Right atrium auricular region (tissue), 2 donors: ENCODE measurements at places on chromosomes 6 and 20. TPM values are rescaled to one million over a fixed set of nuclear protein-coding genes. Genes with fewer than 3 reads are reported as not detected.
A peak's percentile ranks its signal among the peaks of the same experiment; 100 is the strongest.

DNA sequence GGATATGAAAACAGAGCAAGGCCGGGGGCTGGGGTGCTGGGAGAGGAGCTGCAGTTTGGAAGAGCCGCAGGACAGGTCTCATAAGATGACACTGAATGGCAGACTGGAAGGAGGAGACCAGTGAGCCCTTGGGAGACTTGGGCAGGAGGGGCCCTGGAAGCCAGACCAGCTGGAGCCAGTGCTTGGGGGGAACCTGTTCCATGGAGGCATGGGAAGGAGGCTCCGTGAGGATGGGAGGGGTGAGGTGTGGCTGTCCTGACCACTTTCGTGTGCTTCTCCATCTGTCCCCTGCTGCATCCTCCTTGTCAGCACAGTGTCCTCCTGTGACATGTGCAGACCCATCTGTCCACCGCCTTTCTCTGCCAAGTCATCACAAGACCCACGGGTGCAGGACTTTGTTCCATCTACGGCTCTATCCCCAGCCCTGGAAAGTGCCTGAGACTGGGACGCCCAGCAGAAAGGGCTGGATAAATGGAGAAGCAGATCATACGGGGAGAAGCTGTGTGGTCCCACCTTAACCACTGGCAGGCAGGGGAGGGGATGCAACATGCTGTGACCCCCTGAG is 84.8 kb upstream of the MPC1 start:
- no peak overlapping the region for H3K4me3 ChIP-seq
- peaks cover 12% of the 10 kb centered on the region for H3K36me3 ChIP-seq
- no peak overlapping the region for H3K27ac ChIP-seq
- no peaks in the 10 kb centered on the region for H3K27me3 ChIP-seq

SYTL3 gene
- 5.6 TPM for total RNA-seq

DNA sequence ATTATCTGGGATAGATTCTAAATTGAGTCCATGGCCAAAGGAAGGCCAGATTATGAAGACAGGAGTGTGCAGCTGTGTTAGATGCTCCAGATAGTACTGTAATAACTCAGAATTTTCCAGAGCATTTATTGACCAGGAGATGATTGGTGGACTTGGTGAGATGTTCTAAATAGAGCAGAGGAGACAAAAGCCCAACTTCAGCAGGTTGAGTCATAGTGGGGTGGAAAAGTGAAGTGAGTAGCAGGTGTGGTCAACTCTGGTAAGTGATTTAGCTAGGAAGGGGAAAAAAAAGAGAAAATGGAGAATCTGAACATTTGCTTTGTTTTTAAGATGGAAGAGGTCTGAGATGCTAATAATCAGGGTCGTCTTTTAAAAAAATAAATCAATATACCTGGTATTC is 227.4 kb downstream of the TMEM200A start:
- no peaks in the 10 kb centered on the region for H3K27me3 ChIP-seq
- no peaks in the 10 kb centered on the region for H3K36me3 ChIP-seq
- no peak for DNase-seq
- H3K27ac ChIP-seq = no peak overlapping the region
- no peak overlapping the region for H3K4me3 ChIP-seq
- no peaks in the 10 kb centered on the region for H3K4me1 ChIP-seq

RCAN2 gene
- 210 TPM for total RNA-seq

BMP7 gene
- 15.1 TPM for total RNA-seq

- no peak overlapping the region for H3K4me3 ChIP-seq
- no peaks in the 10 kb centered on the region for H3K36me3 ChIP-seq
- no peak for DNase-seq
- no peak overlapping the region for H3K27ac ChIP-seq
- no peaks in the 10 kb centered on the region for H3K4me1 ChIP-seq
Observed at GRCh38 chr6:77072694-77073409, 390.4 kb downstream of the HTR1B start.

MEP1A gene
- not detected for total RNA-seq

DNA sequence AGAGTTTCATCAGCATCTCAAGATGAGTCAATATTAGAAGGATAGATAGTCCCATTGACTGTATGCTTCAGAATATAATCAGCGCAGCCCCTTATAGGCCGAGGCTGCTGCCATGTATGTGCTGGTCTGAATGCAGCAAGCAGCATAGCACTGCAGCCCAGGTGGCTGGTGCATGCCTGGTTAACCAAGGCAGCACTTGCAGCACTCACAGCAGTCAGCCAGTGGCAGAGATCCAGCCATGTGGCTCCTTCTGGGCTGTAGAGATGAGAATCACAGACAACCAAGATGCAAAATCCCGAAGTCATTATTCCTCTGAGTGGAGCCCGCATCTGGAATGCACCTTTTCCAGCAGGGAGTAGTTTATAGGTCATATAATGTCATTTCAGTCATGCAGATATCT is 251.9 kb downstream of the UST start:
- no peak overlapping the region for H3K27ac ChIP-seq
- H3K4me1 ChIP-seq = no peaks in the 10 kb centered on the region

- DNase-seq = peak; percentile 73
- H3K4me1 ChIP-seq = no peaks in the 10 kb centered on the region
- no peak overlapping the region for H3K27ac ChIP-seq
Observed at GRCh38 chr6:14079433-14079832, 38.1 kb upstream of the CD83 start.

DNA sequence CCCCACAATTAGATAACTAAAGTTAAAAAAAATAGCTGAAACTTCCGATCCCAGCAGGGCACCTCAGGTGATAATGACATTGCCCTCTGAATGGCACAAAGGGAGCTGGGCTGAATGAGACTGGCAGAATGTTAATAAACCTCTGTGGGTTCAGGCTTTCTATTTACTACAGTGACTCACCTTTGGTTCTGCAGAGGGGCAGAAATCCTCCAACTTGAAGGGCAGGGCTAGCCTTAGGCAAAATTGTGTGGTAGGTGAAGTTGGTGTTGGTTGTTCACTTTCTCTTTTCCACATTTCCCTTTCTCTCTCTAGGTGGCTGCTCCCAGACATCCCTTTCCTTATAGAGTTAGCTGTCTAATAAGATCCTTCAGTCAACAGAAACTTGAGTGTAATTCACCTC is 625.2 kb downstream of the EPM2A start:
- H3K27ac ChIP-seq = no peak overlapping the region
- no peaks in the 10 kb centered on the region for H3K36me3 ChIP-seq
- no peak overlapping the region for H3K4me3 ChIP-seq
- no peak for DNase-seq

PNLDC1 gene
- not detected for total RNA-seq

GRCh38 chr20:32965581-32966373 is 38.5 kb downstream of the SUN5 start:
- H3K36me3 ChIP-seq = no peaks in the 10 kb centered on the region
- no peak overlapping the region for H3K4me3 ChIP-seq
- H3K27ac ChIP-seq = no peak overlapping the region
- DNase-seq = peak; percentile 46
- H3K4me1 ChIP-seq = no peaks in the 10 kb centered on the region
- no peaks in the 10 kb centered on the region for H3K27me3 ChIP-seq

RBL1 gene
- total RNA-seq = 2.4 TPM

DNA sequence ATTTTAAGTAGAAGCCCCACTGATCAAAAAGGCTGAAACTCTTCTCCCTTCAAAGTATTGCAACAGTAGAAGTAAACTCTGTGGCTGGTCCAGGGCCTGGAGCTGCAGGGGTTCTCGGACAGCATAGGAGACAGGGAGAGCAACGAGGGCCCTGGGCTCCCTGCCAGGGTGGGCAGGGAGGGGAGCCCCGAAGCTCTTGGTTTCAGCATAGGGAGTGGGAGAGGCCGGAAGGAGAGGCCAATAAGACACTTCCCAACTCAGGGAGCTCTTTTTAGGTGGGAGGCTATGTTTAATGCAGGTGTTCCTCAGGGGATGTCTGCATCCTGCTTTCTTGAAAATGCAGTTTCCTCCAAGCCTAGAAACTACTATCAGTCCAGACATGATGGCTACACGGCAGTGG is 91.1 kb downstream of the LY86 start:
- no peaks in the 10 kb centered on the region for H3K27me3 ChIP-seq
- DNase-seq = no peak
- H3K36me3 ChIP-seq = no peaks in the 10 kb centered on the region
- H3K4me1 ChIP-seq = peaks cover 12% of the 10 kb centered on the region
- H3K4me3 ChIP-seq = no peak overlapping the region
- no peak overlapping the region for H3K27ac ChIP-seq

PYGB gene
- total RNA-seq = 145 TPM

OR2J3 gene
- not detected for total RNA-seq

HTR1B gene
- not detected for total RNA-seq

- DNase-seq = no peak
- peaks cover 3% of the 10 kb centered on the region for H3K27me3 ChIP-seq
- no peak within 1 kb of the TSS for H3K27ac ChIP-seq
- no peaks in the 10 kb centered on the region for H3K36me3 ChIP-seq
- peak within 1 kb of the TSS; percentile 52 for H3K4me3 ChIP-seq
Observed at GRCh38 chr20:3239026-3239866, at the start of gene SLC4A11. SLC4A11 (minus strand) TSS chr20:3239190; CDS start chr20:3239137, 53 bp downstream.

DNA sequence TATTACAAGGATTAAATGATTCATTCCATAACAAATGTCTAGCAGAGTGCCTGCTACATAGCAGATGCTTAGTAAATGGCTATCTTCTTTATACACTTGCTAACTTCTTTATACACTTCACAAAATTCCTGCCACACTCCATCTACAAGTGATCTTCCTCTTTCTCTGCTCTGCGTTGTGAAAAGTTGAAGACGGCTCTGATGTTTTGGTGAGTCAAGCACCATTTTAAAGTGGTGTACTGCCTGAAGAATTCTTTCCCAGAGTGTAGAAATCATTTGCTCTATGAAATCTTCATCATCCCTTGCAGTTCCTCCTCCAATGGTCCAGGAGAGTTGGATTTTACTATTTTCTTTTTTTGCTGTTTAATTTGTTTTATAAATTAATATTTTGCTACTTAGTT is 74.9 kb downstream of the TNFAIP3 start:
- H3K27ac ChIP-seq = no peak overlapping the region
- H3K4me1 ChIP-seq = peaks cover 5% of the 10 kb centered on the region
- no peak overlapping the region for H3K4me3 ChIP-seq

- no peaks in the 10 kb centered on the region for H3K36me3 ChIP-seq
- H3K4me1 ChIP-seq = no peaks in the 10 kb centered on the region
- H3K27me3 ChIP-seq = no peaks in the 10 kb centered on the region
- DNase-seq = no peak
Observed at GRCh38 chr20:60752741-60753420, 499.2 kb upstream of the CDH4 start.

DNA sequence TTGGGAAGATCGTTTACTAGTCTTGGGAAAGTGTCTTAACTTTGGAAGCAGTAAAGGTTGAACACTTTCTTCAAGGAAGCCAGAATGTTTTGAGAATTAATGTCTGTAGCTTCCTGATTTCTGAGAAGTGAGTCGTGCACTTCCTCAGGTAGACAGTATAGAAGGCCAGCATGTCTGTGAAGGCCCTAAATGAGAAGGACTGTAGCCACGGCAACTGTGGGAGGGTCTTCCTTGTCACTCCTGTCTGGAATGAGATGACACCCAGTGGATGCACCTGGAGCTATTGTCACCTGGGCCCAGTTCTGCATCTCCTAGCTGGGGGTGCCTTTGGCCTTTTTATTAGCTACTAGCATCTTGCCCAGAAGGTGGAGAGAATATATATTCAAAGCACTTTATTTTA is 8.8 kb downstream of the STX16 start:
- no peak for DNase-seq
- peaks cover 6% of the 10 kb centered on the region for H3K36me3 ChIP-seq
- H3K4me3 ChIP-seq = no peak overlapping the region
- no peaks in the 10 kb centered on the region for H3K4me1 ChIP-seq
- H3K27me3 ChIP-seq = no peaks in the 10 kb centered on the region

OR12D3 gene
- not detected for total RNA-seq

DNA sequence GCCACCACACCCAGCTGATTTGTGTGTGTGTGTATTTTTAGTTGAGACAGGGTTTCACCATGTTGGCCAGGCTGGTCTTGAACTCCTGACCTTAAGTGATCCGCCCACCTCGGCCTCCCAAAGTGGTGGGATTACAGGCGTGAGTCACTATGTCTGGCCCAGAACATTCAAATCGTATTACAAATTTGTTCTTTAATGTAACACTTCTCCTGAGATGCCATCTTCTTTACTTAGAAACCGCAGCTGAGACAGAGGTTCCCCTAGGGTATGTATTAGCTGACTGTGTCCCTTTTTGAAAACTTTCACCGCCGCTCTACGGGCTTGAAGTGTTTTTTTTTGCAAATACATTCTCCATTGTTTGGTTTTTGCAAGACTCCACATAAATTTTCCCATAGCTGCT is 62.6 kb downstream of the TOX2 start:
- H3K4me1 ChIP-seq = no peaks in the 10 kb centered on the region
- DNase-seq = no peak
- H3K27me3 ChIP-seq = no peaks in the 10 kb centered on the region

DNA sequence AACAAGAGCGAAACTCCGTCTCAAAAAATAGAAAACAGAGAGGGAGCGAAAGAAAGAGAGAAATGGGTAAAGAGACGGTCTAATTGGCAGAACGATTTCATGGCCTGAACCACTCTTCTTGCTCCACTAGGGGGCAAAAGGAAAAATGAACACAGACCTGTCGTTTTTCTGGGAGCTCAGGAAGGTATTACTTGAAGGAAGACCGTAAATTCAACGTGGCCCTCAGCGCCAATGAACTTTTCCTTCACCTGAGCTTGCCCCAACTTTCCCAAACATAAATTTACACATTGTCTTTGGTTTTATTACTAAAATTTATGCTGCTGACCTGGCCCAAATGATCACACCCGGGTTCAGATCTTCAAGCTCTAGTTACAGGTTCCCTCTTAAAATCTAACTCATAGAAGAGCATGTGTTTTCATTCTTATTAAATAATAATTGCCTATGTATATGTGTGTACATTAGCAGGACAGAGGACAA is 67.3 kb downstream of the ATP9A start:
- peaks cover 8% of the 10 kb centered on the region for H3K4me1 ChIP-seq
- no peaks in the 10 kb centered on the region for H3K27me3 ChIP-seq
- no peaks in the 10 kb centered on the region for H3K36me3 ChIP-seq
- H3K27ac ChIP-seq = no peak overlapping the region
- no peak for DNase-seq

GRCh38 chr6:122804962-122805485 is 16.0 kb downstream of the SMPDL3A start:
- peaks cover 8% of the 10 kb centered on the region for H3K36me3 ChIP-seq
- no peak overlapping the region for H3K27ac ChIP-seq

DNA sequence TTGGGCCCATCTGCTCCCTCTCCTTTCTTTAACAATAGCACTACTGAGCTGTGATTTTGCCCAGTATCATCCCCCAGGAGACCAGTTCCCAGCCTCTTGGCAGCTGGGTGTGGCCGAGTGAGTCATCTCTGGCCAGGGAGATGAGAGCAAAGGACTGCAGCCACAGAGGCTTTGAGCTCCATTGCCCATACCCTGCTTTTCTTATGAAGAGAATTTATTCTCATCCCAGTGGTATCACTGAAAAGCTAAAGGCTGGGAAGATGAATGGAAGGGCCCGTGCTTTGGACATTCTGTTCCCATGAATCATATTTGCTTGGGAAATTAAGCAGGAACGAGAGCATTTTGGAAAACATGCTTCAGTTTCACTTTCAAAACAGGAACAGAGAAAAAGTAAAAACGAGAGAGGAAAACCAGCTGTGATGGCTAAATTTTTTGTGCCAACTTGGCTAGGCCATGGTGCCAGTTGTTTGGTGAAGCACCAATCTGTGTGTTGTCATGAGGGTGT is 14.9 kb downstream of the CST3 start:
- H3K27me3 ChIP-seq = no peaks in the 10 kb centered on the region
- peaks cover 27% of the 10 kb centered on the region for H3K4me1 ChIP-seq
- peak overlapping the region; percentile 11 for H3K4me3 ChIP-seq
- H3K27ac ChIP-seq = peak overlapping the region; percentile 76
- DNase-seq = peak; percentile 88

TDRD6 gene
- 0.12 TPM for total RNA-seq
